Muscle of arm (tissue), 14 donors: ENCODE measurements at places on chromosomes 1 and 21. TPM values are rescaled to one million over a fixed set of nuclear protein-coding genes. Genes with fewer than 3 reads are reported as not detected.

DNALI1 gene
- 12.8 TPM for polyA plus RNA-seq

LPAR3 gene
- 0.18 TPM for polyA plus RNA-seq

PI4KB gene
- 50.5 TPM for polyA plus RNA-seq

TCHHL1 gene
- polyA plus RNA-seq: not detected

GNAT2 gene
- not detected for polyA plus RNA-seq

DCDC2B gene
- 0.24 TPM for polyA plus RNA-seq

BCL2L15 gene
- 1.6 TPM for polyA plus RNA-seq

CASQ1 gene
- polyA plus RNA-seq: 212 TPM

AUNIP gene
- polyA plus RNA-seq: 0.99 TPM

RAB42 gene
- 6.7 TPM for polyA plus RNA-seq

TNFAIP8L2 gene
- polyA plus RNA-seq: 2.2 TPM

BRINP3 gene
- 3.6 TPM for polyA plus RNA-seq

TMEM82 gene
- not detected for polyA plus RNA-seq

ASCL5 gene
- polyA plus RNA-seq: 0.20 TPM

CLDN19 gene
- polyA plus RNA-seq: 0.42 TPM

MROH9 gene
- 0.29 TPM for polyA plus RNA-seq
